Stimulated activated naive CD8-positive, alpha-beta T cell treated with anti-CD3 and anti-CD28 coated beads, Interleukin-15, amount 100 ng/mL, for 72 hours (primary cell): ENCODE measurements at places on chromosomes 5 and 9.

- DNase-seq: no peak
Observed at GRCh38 chr5:40260361-40260760, 419.4 kb upstream of the PTGER4 start.

GRCh38 chr5:35477911-35478310 lies 139.8 kb upstream of the SPEF2 start:
- DNase-seq: no peak

DNA sequence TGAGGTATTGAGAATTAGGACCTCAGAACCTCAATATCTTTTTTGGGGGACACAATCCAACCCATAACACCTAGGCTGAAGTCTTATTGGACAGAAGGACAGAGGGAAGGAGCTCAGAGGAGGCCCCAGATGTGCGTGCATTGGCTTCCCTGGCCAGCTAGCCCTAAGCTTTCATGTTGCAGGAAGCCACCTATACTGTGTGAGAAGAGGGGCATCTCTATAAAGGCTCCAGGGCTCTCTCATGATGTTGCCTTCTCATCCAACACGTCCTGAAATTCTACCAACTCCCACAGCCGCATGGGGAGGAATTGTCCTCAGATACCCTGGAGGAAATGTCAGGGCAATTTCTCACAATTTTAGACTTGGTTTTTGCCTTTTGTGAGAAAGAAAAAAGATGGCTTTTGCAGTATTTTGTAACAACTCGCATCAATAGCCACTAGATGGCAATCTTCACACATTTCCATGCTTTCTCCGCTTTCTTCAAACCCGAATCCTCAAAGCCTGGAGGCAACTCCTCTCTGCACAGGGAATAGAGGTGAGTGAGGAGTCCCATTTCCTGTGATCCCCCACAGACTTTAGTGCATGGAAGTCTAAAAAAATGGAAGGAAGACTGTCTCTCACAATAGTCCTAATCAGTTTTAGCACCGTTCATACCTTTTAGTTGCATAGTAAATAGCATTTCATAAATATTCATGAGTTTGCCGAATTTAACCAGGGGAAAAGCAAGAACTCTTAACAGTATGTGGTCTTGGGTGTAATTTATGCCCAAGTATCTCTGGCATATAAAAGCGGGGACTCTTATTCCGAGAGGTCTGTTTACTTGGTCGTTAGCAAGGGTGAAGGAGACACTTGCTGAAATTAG lies 7.4 kb upstream of the PPP3R2 start:
- peak; percentile 10 for DNase-seq

- no peak for DNase-seq
Observed at GRCh38 chr5:37787742-37788141, 52.1 kb downstream of the GDNF start.

DNA sequence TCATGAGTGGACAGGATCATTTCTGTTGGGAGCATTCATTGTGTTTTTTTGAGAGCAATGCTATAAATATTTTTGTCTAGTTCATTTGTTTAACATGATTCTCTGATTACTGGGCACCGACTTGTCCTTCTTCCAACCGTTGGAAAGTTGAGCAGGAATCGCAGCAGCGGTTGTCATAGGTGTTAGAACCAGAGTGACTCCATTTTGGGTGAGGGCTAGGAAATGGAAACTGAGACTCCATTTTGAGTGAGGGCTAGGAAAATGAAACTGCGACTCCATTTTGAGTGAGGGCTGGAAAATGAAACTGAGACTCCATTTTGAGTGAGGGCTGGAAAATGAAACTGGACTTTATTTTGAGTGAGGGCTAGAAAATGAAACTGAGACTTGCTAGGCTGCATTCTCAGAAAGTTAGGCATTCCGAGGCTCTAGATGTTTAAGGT lies 100.6 kb downstream of the ICE1 start:
- DNase-seq: peak; percentile 40

- DNase-seq: no peak
Observed at GRCh38 chr5:36392818-36393217, 91.1 kb upstream of the RANBP3L start.
